ENCODE measurements at places on chromosomes 1 and 21.
A peak's percentile ranks its signal among the peaks of the same experiment; 100 is the strongest.

DNA sequence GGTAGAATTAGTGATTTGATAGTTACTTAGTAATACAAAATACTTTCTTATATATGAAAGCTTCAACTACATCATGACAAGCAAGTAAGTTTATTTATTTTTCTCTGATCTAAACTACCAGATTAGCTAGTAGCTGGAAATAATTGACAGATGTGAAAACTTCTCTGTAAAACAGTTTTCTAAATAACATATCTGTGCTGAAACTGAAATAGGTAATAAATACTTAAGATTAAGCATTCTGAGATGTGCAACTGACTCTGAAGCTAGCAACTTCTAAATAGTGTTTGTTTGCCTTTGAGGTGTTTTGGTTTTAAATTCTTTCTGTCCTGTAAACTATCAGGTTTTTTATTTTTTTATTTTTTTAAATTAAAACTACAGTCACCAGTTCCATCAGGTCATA is 18.5 kb upstream of the LHX8 start:
- no peak for DNase-seq

GRCh38 chr1:78003070-78003746 is 1.5 kb upstream of the DNAJB4 start:
- DNase-seq, result peak; percentile 27

DNA sequence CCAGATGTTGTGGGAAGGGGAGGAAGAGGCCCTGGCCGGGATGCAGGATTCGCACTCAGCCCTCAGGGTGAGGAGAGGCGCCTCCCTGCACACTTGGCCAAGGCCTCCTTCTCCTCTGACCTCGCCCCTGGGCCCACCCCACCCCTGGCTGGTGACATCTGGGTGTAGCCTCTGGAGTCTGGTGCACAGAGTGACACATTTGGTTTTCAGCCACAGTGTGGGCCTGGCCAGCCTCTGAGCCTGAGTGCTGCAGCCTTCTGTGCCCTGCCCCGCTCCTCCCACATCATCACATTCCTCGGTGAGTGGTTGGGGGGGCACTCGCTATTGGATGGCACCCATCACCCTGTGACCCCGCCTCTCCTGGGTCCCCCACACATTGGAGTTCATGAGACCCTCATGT is 45.8 kb downstream of the PRDM16 start:
- no peak for DNase-seq

DNA sequence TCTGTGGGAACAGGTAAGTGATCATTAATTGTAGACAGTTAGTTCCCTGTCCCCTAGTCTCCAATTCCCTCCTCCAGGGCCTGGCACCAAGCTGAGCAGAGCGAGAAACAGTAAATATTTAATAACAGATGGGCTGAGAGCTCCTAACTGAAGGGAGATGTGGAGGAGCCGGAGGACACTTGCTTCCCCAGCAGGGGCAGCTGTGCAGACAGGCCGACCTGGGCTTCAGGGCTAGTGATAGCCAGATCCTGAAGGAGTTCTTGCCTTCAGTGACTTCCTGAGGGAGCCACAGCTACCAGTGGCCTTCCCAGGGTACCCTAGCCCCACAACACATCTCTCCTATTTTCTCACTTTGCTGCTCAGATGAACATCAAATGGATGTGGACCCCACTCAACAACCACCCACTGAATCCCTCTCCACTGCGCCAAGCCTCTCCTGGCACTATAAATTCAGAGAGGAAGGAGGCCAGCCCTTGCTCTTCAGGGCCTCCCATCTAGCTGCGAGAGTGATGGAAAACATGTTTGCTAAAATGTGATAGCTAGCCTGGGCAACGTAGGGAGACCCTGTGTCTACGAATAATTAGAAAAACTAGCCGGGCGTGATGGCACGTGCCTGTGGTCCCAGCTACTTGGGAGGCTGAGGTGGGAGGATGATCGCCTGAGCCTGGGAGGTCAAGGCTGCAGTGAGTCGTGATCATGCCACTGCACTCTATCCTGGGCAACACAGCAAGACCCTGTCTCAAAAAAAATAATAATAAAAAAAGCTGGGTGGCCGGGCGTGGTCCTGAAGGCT is 26.9 kb upstream of the SYNC start:
- DNase-seq, result no peak

DNA sequence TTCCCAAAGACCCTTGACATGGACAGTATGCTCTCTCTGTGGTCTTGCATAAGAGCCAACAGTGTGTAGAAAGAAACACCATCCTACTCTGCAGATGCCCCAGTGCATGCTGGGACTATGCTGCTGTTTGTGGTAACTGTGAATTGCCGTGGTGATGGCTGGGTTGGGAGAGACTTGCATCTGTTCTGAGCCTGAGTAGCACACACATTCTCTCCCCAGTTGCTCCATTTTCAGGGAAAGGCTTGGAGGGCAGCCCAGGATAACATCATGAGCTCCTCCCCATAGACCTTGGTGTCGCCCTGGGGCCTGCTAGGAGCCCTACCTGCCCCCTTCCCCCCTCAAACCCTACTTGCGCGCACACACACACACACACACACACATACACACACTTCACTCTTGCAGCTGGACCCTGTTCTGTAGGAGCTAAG is 120.9 kb upstream of the IPO9 start:
- peak; percentile 22 for DNase-seq

GRCh38 chr1:83910461-83910860 is 88.5 kb downstream of the TTLL7 start:
- no peak for DNase-seq

- DNase-seq, result no peak
These were observed 147.8 kb upstream of the MAGI3 start for GRCh38 chr1:113242481-113242880.

- DNase-seq, result peak; percentile 42
These were observed at the start of gene GPR157 for GRCh38 chr1:9128520-9129265. TSS of gene GPR157 (minus strand) at chr1:9129102. CDS start at chr1:9129027, 75 bp downstream.

DNA sequence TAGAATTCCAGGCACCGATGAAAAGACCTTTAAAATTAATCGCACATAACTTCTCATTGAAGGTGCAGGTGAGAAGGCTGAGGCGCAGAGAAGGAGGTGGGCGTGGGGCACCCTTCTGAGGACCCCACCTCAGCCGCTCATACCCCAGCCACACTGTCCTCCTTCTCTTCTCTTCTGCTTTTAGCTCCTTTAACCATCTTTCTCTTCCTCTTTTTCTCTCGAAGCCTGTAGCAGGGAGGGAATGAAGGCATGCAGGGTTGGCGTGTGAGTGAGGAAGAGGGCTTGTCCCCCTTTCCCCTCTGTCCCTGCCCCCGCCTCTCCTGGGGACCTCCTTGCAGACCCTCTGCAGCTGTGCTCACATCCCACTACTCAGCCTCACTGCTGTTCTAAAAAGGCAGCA is 57.8 kb upstream of the CACNA1E start:
- DNase-seq, result no peak

- no peak for DNase-seq
These were observed 127.8 kb downstream of the PTGER3 start for GRCh38 chr1:70919706-70920323.

- no peak for DNase-seq
These were observed 148.7 kb downstream of the ADGRL2 start for GRCh38 chr1:81949421-81949820.

GRCh38 chr21:35469498-35469897 is 420.4 kb upstream of the RUNX1 start:
- no peak for DNase-seq

DNA sequence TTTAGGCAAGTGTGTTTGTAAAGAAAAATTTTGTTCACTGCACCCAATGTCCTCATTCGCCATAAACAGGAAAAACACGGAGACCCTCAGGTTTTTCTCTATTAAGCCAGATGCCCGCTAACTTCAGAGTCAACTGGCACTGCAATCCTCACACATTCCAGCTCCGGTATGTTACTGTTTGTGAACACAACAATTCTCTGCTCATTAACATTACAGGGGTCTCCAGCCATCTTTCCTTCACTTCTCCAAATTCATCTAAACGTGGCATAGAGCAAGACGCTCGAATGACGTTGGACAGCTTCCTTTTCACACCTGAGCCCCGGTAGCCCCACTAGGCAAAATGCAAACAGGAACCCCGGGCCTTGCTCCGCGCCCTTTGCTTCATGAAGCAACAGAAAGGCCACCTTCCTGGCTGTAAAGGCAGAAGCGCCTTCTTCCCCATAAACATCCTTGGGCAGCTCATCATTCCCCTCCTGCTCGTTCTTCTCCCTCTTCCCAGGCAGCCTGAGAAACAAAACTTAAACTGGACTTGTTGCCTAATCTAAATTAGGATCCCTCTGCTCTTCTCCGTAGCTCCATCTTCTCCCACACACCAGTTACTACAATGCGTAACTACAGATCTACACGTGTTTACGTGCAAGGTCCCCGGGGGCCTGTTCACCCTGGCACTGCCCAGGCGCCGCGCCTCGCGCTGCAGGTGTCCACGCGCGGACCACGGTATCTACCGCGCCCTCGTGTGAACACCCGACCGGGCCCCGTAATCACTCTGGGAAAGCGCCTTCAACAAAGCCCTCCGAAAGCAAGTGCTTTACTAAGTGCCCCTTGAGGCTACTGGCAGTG is 1.2 kb downstream of the LBR start:
- peak; percentile 8 for DNase-seq

GRCh38 chr1:150383631-150384324 is 19.8 kb downstream of the RPRD2 start:
- DNase-seq, result no peak

DNA sequence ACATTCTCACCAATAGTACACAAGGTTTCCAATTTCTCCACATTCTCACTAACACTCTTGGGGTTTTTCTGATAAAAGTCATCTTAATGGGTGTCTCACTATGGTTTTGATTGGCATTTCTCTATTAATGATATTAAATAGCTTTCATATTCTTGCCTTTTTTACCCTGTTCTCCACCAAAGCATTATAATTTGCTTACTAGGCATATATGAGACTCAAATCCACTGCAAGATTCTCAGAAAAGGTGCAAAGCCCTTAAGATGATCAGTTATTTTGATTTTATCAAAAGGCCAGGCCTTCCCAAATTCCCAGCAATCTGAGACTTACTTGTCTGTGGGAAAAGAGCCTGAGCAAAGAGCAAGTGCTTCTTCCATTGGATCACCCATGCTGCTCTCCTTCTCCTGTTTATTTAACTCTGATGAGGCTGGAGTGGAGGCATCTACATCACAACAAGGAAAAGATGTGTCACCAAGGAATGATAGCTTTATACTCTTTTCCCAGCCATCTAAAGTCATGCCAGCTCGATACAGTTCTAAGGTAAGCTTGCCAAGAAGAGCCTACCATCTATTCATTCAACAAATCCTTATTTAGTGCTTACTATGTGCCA is 24.6 kb downstream of the CLSPN start:
- DNase-seq, result no peak

DNA sequence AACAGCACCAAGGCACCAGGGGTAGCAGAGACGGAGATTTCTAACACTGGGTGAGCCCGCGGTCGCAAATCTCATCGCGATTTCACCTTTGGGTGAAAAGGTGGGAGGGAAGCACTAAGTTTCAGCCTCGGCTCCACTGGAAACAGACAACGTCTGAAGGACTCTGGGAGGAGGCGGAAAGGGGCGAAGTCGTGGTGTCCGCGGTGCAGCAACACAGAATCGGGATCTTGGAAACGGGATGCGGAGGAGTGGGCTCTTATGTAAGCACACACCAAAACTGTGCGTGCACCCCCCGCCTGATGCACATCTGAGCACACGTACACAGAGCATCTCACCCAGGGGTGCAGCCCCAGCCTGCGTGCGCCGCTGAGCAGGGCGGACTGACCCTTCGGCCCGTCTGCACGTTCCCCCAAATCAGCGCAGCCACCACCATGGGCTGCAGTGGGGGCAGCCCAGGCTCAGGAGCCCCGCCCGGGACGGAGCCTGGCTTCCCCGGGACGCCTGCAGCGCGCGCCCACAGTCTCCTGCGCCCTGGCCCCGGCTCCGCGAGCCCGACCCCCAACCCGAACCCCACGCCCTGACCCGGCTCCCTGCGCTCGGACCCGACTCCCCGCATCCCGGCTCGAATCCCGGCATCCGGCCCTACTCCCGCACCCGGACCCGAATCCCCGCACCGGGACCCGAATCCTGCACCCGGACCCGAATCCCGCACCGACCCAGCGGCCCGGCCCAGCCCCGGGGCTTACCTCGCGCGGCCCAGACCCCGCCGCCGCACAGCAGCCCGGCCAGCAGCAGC is 670 bp downstream of the CLSTN1 start:
- no peak for DNase-seq

DNA sequence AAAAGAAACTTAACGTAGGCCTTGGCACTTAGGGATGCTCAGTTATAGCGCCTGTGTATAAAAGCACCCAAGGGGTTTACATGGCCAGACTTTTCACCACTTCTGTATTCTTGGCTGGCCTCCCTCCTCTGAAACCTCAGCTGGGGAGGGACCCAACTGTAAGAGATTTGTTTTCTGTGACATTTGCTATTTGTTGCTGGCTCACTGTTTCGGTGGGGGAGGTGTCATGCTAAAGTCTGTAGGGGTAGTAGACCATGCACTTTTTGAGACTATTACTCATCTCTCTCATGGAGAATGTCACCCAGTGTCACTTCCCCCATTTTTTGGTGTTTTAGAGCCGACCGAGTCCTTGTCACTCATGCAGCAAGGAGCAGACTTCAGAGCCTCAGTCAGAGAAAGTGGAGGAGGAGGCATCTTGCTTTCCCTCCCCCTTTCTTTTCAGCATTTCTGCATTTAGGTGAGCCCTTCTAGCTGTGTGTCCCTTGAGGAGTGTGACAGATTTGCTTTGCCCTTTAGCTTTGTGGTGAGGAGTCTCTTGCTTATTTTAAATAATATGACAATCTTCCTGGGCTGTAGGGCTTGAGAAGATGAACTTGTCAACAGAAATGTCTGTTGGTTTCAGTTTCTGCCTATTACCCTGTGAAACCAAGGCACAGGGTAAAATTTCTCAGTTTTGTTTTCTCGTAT is 160.1 kb downstream of the FASLG start:
- no peak for DNase-seq

All from AML-193 (cell line).